ENCODE measurements at places on chromosomes 4 and X. TPM values are rescaled to one million over a fixed set of nuclear protein-coding genes. Genes with fewer than 3 reads are reported as not detected.

- DNase-seq, result no peak
These were observed 33.9 kb downstream of the ZBTB49 start for GRCh38 chr4:4323705-4324534.

SLC6A14 gene
- total RNA-seq, result 0.12 TPM

DNA sequence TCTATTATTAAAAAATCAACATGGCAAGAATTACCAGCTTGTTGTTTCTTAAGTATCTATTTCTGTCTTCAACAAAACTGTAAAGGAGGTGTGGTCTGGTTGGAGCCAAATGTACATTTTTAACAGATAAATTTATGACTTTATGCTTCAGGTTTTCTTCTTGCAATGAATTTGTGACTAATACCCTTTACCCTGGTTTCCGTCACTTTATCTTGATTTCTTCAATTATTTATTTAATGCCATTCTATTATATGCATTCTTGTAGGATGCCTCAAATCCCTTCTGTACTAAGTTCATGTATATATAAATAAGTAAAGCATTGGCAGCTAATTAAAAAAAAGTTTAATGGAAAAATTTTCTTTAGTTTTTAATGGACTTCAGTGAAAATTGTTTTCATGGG, 41.5 kb upstream of the ANXA3 start:
- DNase-seq, result no peak

- DNase-seq, result no peak
These were observed 102.0 kb downstream of the HPGD start for GRCh38 chr4:174420316-174420715.

HNRNPD gene
- total RNA-seq, result 123 TPM

DNA sequence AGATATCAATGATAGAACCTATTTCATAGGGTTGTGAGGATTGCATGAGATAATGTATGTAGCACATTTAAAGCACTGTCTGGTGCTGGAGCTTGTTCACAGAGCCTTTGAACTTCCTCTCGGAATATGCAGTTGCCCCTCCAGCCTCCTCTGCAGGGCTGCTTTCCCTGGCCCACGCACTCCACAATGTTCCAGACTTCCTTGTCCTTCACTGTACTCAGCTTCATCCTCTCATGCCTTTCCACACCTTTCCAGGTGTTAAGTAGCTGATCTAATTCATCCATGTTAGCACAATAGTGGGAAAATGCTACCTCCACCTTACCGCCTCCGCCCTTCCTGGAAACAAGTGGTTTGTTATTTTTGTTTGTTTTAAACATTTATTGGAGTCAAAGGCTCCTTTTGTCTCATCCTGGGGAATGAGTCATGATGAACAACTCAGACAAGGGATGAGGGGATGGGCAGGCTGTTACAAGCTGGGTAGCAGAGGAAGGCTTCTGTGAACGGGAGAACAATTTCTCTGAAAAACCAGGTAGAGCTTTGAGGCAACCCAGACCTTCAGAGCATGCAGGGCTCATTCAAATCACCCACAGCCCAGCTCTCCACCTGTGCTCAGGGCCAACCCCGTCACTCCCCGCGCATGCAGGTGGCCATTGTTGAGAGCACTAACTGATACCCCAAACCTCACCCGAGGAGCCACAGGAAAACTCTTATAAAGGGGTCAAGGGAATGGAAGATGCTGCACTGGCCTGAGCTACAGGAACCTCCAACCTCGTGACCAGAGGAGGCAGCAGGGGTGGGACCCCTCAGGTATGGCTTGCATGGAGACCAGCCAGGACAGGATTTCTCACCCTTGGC, 84.9 kb upstream of the TBL1X start:
- no peak for DNase-seq

GRCh38 chr4:58456727-58457384, 1346.7 kb upstream of the IGFBP7 start:
- no peak for DNase-seq

DNA sequence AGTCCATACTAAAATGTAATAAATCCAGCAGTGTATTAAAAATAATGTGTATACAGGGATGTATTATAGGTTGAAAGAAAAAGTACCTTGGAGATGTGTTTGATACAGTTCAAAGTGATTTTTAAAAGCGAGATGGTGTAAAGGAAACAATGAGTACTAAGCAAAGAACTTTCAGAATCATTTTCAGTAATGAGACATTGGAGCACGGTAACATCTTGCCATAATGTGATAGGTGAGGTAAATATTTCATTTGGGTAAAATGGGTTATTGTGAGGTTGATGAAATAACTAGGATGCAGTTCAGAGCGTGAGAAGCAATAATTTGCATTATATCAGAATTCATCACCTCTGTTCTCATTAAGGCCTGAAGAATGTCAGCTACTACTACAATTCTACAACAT, 25.9 kb downstream of the EIF2S3 start:
- no peak for DNase-seq

GRCh38 chrX:110245011-110245410, 72.9 kb downstream of the AMMECR1 start:
- DNase-seq, result no peak

HADH gene
- total RNA-seq, result 47.5 TPM

DNA sequence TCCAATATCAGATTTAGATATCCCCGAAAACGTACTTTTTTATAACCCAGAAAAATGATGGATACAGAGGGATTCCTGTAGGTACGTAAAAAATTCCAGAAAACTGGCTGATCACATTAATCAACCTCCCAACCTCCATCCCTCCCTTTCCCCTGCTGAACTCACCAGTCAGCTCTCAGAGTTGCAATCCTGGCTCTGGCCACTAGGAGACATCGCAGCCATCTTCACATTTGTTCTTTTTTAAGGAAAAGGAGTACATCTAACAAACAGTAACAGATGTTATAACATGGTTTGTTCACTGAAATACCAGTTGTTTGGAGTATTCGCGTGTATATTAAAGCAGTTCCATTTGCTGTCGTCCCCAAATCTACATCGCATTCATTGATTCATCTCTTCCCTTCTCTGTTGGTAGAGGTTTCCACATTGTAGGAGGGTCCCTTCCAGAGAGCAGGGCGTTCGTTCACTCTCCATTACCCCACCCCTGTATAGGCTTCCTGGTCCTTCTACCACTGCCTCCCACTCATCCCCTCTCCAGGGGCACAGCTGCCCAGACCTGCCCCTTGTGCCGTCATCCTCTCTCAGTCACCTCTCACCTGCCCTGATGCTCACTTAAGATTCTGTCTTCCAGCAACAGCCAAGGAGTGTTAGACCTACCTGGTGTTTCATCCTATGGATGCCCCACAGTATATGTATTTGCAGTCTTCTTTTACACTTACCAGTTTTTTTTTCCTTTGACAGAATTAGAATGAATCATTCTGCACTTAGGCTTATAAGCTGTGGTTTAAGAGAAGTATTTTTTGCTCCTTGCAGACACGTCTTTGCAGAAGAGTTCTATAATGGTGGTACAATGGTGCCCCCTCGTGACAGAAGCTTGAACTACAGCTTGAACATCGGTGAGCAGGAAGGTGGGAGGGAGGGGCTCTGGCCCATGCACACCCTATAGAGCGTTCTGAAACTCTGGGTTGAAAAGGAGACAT, 36.8 kb upstream of the RAB40AL start:
- DNase-seq, result peak; percentile 66

GRCh38 chrX:57156397-57157049, 19.3 kb upstream of the SPIN2A start:
- DNase-seq, result no peak
